ENCODE measurements at places on chromosomes 11 and 22.

- DNase-seq: no peak
Measured at GRCh38 chr11:65863889-65864705, 3.9 kb downstream of the MUS81 start.

GRCh38 chr11:19432370-19433061, 191.8 kb upstream of the E2F8 start:
- DNase-seq: no peak

GRCh38 chr22:20436768-20437612, 635 bp downstream of the SCARF2 start:
- no peak for DNase-seq

- DNase-seq: no peak
Measured at GRCh38 chr11:3191586-3192324, 26.6 kb upstream of the OSBPL5 start.

- no peak for DNase-seq
Measured at GRCh38 chr22:30234786-30235470, 11.6 kb downstream of the LIF start.

DNA sequence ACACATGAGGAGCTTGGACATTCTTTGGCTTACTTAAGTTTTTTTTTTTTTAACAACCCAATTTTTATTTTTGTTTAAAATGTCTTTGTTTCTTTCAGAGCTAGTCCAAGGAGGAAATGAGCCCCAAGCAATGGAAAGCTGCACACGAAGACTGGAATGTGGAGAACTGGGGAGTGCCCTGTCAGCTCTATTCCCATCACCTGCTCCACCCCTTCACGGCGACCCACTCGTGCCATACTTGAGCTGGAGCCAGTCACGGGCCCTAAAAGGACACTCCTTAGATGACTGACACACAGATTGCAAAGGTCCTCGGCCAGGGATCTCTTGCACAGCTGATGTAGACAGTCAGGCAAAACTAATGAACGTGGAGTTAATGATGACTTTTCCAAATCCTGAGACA, 10.6 kb upstream of the SLC25A18 start:
- DNase-seq: no peak

DNA sequence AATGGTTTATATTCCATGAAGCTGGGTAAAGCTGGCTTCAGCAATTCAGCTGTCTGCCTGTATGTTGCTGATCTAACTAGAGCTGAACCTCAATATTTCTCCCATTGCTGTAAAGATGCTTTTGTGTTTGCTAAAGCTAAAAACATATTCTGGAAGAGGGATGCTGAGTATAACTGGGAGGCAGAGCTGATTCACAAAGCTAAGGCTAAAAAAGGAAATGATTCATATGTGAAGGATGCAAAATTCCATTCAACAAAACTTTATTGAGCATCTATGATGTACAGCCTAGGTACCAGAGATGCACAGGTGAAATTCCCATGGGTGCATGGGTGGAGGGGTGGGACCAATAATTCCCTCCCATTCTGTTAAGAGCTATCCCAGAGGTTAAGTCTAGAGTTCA, 193.9 kb downstream of the KIF18A start:
- DNase-seq: no peak

DNA sequence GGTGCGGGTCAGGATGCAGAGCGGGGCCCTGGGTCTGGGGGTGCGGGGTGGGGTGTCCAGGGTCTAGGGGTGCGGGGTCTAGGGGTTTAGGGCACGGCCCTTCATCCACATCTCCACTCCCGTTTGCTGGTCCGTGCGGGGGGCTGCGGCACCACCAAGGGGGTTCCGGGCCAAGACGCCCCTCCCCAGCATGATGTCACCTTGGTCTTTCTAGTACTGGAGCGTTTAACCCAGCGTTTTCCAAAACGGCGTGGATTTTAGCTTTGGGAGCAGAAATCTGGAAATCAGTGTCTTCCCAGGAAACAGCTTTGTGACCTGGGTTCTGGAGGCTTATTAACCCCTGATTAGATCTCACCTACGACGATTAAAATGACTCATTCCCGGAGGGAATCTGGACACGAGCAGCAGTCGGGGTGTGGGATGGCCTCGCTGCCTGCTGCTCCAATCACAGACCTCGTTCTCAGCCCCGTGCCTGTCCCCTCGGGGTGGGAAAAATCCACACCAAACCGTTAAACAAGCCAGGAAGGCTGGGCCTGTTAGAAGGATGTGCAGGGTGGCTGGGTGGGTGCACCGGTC, 759 bp downstream of the AP2A2 start:
- no peak for DNase-seq

- no peak for DNase-seq
Measured at GRCh38 chr11:121420398-121420797, 31.7 kb upstream of the SORL1 start.

DNA sequence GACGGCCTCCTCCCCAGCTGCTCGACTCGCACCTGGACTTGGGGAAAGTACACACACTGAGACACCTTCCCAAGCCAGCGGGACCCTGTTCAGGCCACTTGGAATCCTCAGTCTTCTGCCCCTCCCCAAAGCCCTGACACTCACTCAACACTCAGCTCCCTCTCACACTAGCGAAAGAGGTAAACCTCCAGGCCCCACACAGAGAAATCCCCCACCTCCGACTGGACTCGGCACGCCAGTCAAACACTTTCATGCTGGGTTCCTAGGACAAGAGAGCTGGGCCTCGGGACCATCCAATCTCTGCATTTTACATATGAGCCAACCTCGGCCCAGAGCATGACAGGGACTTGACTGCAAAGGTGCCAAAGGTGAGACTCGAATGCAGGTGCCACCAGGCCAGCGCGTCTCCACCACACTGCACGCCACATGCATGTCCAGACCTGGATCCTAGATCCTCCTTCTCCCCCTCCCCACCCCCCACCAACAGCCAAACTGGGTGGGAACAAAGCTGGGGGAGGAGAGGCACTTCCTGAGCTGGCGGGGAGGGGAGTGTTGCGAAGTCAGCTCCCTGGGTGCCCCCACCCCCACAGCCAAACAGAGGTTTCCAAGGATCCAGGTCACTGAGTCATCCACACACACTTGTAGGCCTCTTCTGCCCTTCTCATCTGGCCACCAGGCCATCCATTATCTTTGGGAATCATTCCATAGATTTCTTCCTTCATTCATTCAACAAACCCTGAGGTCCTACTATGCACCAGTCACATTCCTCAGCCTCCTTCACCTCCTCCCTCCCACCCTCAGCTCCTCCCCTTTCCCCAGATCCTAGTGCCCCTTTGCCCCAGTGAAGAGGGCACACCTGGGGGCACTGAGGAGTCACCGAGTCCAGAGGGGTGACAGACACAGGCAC, 10.7 kb upstream of the CD5 start:
- no peak for DNase-seq

GRCh38 chr11:59218319-59218718, 5.6 kb upstream of the MPEG1 start:
- DNase-seq: no peak
